ENCODE measurements at places on chromosomes 2 and 18.

DNA sequence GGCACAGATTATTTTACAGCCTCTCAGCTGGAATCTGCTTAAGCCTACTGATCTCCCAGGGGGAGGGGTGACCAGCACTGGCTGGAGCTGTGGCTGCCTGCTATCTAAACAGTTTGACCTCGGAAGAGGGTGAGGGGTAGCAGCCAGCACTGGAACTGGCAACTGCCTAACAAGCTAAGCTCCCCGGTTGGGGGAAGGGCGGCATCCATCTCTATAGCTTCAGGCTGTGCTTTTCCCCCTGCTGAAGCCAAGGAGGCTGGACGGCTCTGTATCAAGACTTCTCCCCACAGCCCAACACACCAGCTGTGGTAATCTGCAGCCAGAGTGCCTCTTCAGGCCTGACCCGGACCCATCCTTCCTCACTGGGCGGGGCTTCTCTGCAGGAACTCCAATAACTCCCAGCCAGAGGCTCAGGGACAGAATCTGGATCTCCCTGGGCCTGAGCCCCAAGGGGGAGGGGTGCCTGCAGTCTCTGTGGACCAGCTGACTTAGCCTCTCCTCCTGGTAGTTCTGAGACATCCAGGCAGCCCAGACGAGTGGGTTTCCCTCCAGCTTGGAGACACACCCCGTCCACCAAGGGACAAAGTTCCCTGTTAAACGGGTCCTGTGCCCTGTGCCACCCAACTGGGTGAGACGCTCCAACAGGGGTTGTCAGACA lies 560.2 kb downstream of the LRP1B start:
- H3K27ac ChIP-seq = no peak overlapping the region
- no peaks in the 10 kb centered on the region for H3K27me3 ChIP-seq
- peaks cover 4% of the 10 kb centered on the region for H3K4me1 ChIP-seq
- H3K4me3 ChIP-seq = no peak overlapping the region

- H3K27me3 ChIP-seq = no peaks in the 10 kb centered on the region
- no peak overlapping the region for H3K27ac ChIP-seq
- H3K4me1 ChIP-seq = no peaks in the 10 kb centered on the region
- no peak overlapping the region for H3K4me3 ChIP-seq
- H3K36me3 ChIP-seq = no peaks in the 10 kb centered on the region
Observed at GRCh38 chr2:126224776-126225175, 431.2 kb upstream of the GYPC start.

GRCh38 chr2:181807526-181807925 lies 84.0 kb upstream of the ITPRID2 start:
- H3K4me3 ChIP-seq = no peak overlapping the region
- H3K27me3 ChIP-seq = no peaks in the 10 kb centered on the region
- H3K4me1 ChIP-seq = peaks cover 41% of the 10 kb centered on the region

DNA sequence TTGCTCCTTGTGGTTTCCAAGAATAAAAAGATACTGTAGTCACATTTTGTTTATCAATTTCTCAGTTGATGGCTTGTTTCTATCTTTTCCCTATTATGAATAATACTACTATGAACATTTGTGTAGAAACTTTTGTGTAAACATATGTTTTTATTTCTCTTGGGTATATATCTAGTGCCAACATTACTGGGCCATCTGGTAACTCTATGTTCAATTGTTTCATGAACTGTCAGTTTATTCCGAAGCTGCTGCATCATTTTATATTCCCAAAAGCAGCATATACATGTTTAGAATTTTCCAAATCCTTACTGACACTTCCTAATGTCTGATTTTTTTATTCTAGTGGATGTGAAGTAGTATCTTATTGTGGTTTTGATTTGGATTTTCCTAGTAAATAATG lies 737.6 kb upstream of the TMEFF2 start:
- no peak overlapping the region for H3K4me3 ChIP-seq
- H3K36me3 ChIP-seq = no peaks in the 10 kb centered on the region
- no peaks in the 10 kb centered on the region for H3K27me3 ChIP-seq

DNA sequence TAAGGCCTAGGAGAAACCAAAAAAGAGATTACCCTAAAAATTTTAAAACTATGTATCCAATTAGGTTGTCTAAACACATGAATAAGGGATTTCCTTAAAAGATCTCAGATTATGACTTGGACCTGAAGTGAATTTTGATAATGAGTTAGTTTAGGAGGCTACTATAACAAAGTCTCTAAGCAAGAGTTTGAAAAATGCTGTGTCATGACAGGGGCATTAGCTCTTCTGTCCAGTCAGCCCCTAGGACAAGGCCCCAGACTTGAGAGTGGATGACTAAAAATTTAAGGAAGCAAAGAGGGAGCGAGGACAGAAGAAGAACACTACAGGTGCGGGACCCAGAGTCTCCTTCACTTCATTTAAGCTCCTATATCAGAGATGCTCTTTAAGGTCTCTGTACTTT lies 135.9 kb downstream of the DTNB start:
- DNase-seq = no peak
- H3K4me3 ChIP-seq = no peak overlapping the region
- no peaks in the 10 kb centered on the region for H3K27me3 ChIP-seq
- H3K27ac ChIP-seq = no peak overlapping the region
- H3K4me1 ChIP-seq = no peaks in the 10 kb centered on the region

DNA sequence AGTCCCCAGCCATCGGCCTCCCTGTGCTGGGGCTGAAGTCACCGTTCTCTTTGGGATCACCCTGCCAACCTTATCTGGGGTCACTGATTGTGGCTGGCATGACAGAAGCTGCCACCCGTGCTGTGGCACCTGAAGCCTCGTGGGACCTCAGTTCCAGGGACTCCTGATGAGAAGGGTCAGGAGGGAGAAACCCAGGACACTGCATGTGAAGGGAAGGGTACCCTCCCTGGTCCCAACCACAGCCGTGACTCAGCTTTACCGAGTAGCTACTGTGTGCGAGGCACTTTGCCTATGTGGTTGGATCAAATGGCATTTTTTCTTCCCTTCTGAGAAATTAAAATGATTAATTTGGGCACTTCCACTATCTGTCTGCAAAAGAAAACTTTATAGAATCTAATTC lies 64.4 kb downstream of the SP110 start:
- H3K4me1 ChIP-seq = no peaks in the 10 kb centered on the region
- no peak for DNase-seq
- H3K27ac ChIP-seq = no peak overlapping the region
- no peaks in the 10 kb centered on the region for H3K36me3 ChIP-seq
- no peak overlapping the region for H3K4me3 ChIP-seq

DNA sequence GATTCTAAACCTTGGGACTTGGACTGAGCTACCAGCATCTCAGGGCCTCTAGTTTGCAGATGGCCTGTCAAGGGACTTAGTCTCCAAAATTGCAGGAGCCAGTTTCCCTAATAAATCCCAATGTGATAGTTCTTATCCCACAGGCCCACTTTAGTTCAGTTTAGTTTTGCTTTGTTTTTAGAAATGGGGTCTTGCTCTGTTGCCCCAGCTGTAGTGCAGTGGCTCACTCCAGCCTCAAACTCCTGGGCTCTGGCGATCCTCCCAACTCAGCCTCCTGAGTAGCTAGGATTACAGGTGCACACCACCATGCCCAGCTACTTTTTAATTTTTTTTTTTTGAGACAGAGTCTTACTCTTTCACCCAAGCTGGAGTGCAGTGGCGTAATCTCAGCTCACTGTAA lies 2.6 kb upstream of the SF3B1 start:
- H3K4me3 ChIP-seq = no peak overlapping the region
- no peaks in the 10 kb centered on the region for H3K27me3 ChIP-seq
- peaks cover 19% of the 10 kb centered on the region for H3K4me1 ChIP-seq
- H3K27ac ChIP-seq = no peak overlapping the region
- H3K36me3 ChIP-seq = no peaks in the 10 kb centered on the region
- DNase-seq = no peak

GRCh38 chr2:187576906-187577305 lies 22.7 kb upstream of the TFPI start:
- H3K4me3 ChIP-seq = no peak overlapping the region
- no peak for DNase-seq
- no peaks in the 10 kb centered on the region for H3K36me3 ChIP-seq
- peaks cover 31% of the 10 kb centered on the region for H3K4me1 ChIP-seq
- H3K27me3 ChIP-seq = no peaks in the 10 kb centered on the region
- peak overlapping the region; percentile 5 for H3K27ac ChIP-seq

DNA sequence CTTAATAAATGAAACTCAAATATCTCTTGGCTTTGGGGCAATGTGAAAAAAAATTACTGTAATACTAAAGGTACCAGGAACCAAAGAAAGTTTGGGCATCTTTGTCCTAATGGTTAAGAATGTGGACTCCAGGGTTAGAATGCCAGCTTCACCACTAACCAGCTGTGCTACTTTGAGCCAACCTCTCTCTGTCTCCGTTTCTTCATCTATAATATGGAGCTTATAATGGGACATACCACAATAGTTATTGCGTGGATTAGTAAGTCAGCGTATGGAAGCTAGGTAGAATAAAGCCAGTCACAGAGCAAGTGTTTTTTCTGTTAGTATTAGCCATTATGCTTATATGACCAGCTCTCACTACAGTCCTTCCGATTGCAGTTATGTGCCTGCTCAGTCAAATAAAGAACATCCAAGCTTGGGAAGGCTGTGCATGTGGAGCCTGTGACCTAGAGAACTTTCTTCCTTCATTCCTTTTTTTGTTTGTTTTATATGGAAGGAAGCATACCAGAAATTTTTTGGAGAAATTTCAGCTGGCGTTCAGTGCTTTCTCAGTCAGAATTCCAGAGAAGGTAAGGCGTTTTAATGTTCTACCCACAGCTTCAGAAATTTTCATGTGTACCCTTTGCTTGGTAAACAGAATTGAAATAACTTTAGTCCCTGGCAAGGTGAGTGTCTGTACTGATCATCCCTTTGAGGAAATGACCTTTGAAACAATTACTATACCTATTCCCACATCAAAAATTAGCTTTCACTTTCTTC lies 114.0 kb upstream of the RND3 start:
- peak overlapping the region; percentile 43 for H3K4me3 ChIP-seq
- peak overlapping the region; percentile 20 for H3K27ac ChIP-seq
- DNase-seq = peak; percentile 72
- no peaks in the 10 kb centered on the region for H3K36me3 ChIP-seq
- no peaks in the 10 kb centered on the region for H3K27me3 ChIP-seq

All from PC-3 (cell line).